ENCODE measurements at places on chromosomes 16 and 17.

DNA sequence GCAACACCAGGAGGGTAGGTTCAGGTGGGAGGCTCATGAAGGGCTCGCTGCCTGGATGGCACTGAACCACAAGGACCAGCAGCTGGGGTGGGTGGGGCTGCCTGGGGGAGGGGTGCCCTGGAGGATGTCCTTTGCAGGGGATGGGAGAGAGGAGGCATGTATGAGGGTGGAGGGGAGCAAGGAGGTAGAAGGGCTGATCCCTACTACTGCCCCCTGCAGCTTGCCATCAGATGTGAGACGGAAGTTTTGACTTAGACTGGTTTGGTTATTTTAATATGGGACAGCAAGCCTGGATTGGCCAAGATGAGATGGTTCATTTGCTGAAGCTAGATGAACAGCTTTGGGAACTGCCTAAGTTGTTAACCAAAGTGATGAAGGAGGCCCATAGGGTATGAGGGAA is 115.9 kb downstream of the SEC14L1 start:
- DNase-seq, result no peak

GRCh38 chr16:58958749-58959148 is 224.6 kb upstream of the GOT2 start:
- DNase-seq, result no peak

GRCh38 chr17:8041249-8041928 is 2.5 kb downstream of the ALOX15B start:
- DNase-seq, result no peak

GRCh38 chr16:8943001-8943763 is 20.5 kb downstream of the USP7 start:
- no peak for DNase-seq

GRCh38 chr16:9677301-9677653 is 505.0 kb downstream of the GRIN2A start:
- DNase-seq, result no peak

- no peak for DNase-seq
Measured at GRCh38 chr17:18027280-18027679, 11.7 kb downstream of the ATPAF2 start.
